ENCODE measurements at places on chromosomes 4 and X.

GRCh38 chr4:7788193-7788592 lies 151.5 kb downstream of the AFAP1 start:
- DNase-seq = no peak

DNA sequence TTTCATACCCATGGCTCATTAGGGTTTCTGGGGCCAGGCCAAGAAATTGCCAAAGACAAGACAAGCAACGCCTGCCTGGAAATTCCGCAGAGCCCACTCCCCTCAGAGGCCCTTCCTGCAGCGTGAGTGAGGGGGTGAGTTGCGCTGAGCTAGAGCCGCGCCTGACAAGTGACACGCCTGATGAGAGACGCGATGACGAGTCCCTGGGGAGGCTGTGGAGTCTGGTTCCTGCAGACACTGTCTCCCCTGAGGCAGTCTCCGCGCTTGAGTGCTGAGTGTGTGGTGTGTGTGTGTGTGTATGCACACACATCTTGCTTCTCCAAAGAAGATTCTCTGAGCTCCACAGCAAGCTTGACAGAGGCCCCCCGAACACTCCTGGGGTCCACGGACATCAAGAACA lies 269.8 kb downstream of the BCOR start:
- no peak for DNase-seq

- peak; percentile 82 for DNase-seq
These were observed 200.6 kb downstream of the BCOR start for GRCh38 chrX:39896951-39897740.

GRCh38 chr4:144709793-144710525 lies 64.0 kb downstream of the HHIP start:
- DNase-seq = peak; percentile 94

GRCh38 chr4:146255874-146256273 lies 41.5 kb downstream of the REELD1 start:
- peak; percentile 75 for DNase-seq

DNA sequence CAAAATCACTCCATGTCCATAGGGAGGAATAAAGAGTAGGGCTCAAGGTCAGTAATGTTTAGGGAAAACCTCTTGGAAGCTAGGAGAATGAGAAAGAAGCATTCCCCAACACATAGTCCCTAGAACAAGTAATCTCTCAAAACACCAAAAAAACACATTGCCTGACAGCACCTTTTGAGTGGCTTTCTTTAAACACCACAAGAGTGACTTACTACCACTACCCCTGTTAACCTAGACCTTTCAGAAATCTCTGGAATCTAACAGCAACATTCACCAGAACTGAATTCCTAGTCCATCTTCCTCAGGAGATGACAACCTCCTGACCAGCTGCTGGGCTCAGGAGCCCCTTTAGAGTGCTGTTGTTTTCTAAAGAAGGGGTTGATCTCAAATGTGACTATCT lies 142.2 kb downstream of the SOWAHB start:
- DNase-seq = no peak

DNA sequence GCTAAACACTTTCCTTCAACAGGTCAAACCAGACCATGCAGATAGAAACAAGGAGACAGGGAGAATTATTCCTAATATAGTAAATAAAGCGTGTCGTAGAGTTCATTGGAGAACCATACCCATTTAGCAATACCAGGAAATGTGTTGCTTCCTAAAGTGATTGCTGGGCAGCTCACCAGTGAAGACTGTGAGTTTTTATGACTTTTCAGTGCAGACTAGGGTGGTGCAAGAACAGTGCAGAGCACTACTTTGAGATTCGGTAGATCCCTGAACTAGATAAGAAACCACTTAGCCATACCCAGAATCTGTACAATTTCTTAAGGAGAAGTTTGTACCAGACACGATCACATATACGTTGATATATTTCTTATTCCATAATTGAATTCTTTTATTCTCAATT lies 87.4 kb downstream of the EMCN start:
- no peak for DNase-seq

DNA sequence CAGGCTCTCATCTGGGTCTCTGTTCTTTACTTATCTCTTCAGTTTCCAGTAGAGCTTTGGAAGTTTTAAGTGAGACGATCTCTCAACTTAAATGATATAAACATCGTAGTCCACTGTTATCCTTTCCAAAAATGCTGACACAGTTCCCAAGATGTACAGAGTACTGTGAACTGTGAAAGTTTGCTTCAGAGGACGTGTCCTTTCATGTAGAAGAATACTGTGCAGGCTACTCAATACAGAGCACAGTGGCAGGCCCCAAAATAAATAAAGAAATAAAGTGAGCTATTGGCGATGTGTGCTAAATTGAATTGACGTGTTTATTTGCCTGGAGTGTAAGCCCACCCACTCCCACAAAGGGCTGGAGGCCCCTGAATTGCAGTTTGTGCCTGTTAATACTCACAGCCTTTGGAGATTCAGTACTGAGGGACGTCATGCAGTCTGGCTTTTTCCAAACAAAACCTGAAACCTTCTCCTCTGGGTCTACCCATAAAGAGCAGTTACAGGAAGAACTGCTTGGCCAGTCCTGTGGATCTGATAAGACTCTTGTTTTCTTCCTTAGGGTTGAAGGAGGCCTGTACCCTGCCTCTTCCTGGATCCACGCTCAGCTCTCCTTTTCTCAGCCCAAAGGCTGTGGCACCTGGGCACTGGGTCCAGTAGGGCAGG lies 66.1 kb downstream of the SOWAHB start:
- no peak for DNase-seq

GRCh38 chrX:7720519-7720918 lies 122.5 kb upstream of the VCX start:
- DNase-seq = no peak

- no peak for DNase-seq
These were observed 46.2 kb downstream of the GPC4 start for GRCh38 chrX:133369065-133369464.

- no peak for DNase-seq
These were observed 455.7 kb downstream of the BCOR start for GRCh38 chrX:39642071-39642470.

DNA sequence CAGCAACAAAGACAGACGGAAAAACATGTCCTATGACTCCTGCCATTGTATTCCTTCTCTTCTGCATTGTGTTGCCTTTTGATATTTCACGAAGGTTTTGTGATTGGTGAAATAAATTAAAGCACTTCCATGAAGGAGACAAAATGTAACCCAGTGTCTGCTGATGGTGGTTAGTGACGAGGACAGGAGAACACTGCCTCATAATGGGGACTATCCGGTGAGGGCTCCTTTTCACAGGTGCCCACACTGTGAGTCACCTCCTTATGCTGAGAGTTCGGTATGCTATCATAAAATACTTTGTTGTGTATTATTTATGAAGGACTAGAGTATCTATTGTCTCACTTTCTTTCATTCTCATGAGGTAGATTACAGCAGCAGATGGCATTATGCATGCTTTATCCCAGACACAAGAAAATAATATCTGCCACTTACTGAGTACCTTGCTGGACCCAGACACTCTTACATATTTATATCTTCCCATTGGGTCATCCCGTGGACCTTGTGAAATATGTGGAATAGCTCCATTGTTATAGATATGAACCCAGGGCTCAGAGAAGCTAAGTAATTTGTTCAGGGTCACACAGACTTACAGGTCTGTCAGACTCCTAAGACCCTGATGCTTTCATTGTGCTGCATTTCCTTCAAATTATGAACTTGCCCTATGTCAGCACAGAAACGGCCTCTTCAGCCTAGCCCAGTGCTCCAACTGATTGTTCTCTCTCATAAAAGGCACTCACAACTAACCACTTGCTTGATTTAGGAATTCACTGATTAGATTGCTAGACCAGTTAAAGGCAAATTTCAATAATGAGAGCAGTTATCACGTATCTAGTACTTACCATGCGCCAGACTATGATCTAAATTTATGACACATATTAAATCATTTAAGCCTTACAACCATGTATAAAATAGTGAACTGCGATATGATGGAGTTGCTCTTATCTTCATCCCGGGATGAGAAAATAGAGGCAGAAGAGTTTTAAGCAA lies 31.2 kb downstream of the PLS3 start:
- peak; percentile 68 for DNase-seq

DNA sequence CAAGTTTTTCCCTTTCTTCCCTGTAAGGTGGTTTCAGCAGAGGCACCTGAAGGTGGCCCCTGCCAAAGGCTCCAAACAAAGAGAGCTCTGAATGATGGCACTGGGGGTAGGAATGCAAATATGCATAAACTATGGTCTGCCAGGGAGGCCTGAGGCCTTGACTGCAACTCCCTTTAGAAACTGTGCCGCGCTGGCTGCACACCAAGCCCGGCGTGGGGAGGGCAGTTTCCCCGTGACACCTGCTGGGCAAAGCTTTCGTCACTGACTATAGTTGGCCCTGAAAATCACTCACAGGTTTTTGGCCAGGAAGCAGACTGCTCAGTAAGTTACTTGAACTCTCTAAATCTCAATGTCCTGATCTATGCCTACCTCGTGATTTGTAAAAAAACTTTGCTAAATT lies 97.8 kb upstream of the ATOH1 start:
- DNase-seq = peak; percentile 18

DNA sequence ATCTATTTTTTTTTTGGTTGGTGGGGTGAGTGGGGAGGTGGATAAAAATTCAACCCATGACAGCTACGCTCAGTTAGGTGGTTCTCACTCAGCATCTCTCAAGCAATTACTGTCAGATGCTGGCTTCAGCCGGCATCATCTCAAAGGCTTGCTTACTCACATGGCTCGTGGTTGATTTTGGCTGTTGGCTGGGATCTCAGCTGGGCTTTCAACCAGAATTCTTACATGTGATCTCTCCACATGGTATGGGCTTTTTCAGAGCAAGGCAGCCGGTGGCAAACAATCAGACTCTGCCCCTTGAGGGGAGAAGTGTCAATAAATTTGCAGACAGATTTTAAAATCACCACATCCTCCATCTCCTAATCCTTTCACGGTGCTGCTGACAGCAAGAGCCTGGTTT lies 47.2 kb downstream of the SLC34A2 start:
- DNase-seq = peak; percentile 8

DNA sequence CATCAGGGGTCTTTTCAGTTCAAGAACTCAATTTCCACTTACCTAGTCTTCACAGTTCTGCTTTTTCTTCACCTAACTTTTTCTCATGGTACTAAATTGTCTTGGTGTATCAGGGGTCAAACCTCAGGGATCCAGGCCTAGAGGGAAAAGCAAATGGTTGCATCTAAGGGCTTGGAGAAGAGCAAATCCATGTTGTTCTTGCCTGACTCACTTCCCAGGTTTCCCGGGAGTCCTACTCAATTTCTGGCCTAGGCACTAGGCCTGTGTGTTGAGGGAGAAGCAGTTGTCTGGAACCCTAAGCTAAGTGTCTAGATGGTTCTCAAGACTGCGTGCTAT lies 191.9 kb upstream of the STK26 start:
- no peak for DNase-seq

DNA sequence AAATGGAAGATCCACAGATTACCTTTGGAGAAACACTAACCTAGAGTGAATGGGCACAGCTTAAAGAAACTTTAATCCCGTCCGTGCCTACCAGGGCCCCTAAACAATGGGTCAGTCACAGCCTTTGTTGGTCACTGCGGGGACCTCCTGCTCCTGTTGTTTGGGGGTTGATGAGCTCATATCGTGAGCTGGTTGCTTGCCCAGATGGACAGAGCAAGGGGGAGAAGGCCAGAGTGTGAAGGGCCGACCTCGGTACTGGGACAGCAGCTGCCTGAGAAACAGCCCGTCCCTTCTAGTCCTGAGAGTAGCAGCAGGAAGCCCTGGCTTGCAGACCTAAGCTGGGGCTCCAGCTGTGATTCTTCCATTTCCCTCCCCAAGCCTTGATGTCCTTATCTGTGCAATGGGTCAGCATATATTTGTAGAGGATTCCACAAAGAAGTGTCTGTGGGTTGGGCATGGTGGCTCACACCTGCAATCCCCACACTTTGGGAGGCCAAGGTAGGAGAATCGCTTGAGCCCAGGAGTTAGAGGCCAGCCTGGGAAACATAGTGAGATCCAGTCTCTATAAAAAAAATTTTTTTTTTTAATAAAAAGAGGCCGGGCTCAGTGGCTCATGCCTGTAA lies 69.6 kb upstream of the SLC34A2 start:
- DNase-seq = no peak

DNA sequence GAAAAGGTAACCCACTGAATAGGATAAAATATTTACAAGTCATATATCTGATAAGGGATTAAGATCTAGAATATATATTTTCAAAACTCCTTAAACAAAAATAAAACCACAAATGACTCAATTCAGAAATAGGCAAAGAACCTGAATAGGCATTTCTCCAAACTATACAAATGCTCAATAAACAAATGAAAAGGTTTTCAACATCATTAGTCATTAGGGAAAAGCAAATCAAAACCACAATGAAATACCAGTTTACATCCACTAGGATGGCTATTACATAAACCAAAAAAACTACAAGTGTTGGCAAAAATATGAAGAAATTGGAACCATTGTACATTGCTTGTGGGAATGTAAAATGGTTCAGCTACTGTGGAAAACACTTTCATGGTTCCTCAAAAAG lies 167.0 kb upstream of the GALNT7 start:
- DNase-seq = peak; percentile 67

DNA sequence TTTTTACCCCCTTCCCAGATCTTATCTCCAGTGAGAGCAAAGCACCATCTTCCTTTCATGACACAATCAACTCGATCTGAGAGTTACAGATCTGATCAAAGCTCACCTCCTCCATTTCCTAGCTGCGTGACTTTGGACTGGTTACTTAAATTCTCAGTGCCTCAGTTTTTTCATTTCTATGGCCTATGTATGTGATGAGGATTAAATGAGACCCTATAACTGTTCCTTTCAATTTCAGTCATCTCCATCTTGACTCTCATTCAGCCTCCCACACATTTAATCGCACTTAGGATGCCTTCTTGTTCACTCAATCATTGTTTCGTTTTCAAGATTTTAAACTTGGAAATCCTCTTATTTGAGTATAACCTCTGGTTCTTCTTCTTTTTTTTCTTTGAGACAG lies 20.1 kb upstream of the CXCR3 start:
- DNase-seq = no peak

GRCh38 chrX:134647477-134647877 lies 10.8 kb downstream of the PLAC1 start:
- no peak for DNase-seq

DNA sequence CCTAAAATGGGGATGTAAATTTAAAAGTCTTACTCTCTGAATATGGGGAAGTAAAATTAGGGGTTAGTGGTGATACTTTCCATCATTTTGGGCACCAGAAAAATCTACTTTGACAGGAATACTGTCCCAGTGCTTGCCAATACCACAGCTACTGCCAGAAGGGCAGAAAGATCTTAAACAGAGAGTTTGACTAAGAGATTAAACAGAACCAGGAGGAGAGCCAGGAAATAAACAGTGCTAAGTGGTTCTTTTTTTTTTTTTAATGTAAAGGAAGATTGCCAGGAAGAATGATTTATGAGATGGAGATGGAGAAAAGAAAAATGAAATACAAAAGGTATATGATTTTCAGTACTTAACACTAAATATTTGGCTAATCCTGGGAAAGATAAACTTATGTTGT lies 126.8 kb downstream of the RTL3 start:
- peak; percentile 2 for DNase-seq

- DNase-seq = peak; percentile 2
These were observed 91.8 kb upstream of the POU3F4 start for GRCh38 chrX:83416273-83416672.

DNA sequence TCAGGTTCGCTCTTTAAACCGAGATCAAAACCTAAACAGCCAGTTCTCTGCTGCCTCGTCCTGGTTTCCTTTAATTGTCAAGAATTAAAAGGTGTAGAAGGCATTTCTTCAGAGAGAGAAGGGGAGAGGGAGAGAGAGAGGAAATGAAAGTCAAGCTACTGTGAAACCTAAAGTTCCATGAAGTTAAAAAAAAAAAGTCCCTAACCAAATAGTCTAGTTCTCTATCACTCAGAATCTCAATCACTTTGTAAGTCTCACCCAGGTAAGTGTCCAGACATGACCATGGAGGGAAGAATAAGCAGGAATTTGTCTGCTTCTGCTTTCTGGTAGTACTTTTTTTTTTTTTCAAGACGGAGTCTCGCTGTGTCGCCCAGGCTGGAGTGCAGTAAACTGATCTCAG lies 18.8 kb upstream of the SMIM14 start:
- no peak for DNase-seq
